ENCODE measurements at places on chromosomes 6 and 20.

DNA sequence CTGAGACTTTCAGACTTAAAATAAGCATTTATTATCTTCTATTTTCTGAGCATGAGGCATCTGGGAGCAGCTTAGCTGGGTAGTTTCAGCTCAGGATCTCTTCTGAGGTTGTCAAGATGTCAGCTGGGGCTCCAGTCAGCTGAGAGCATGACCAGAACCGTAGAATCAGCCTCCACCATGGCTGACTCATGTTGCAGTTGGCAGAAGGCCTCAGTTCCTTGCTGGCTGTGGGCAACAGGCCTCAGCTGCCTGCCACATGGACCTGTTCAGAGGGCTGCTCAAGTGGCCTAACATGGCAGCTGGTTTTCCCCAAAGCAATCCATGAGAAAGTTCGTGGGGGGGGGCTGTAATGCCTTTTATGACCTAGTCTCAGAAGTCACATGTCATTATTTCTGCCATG is 142.3 kb downstream of the LY86 start:
- DNase-seq, result no peak

- DNase-seq, result no peak
These were observed 86.3 kb downstream of the SOD2 start for GRCh38 chr6:159606786-159607185.

DNA sequence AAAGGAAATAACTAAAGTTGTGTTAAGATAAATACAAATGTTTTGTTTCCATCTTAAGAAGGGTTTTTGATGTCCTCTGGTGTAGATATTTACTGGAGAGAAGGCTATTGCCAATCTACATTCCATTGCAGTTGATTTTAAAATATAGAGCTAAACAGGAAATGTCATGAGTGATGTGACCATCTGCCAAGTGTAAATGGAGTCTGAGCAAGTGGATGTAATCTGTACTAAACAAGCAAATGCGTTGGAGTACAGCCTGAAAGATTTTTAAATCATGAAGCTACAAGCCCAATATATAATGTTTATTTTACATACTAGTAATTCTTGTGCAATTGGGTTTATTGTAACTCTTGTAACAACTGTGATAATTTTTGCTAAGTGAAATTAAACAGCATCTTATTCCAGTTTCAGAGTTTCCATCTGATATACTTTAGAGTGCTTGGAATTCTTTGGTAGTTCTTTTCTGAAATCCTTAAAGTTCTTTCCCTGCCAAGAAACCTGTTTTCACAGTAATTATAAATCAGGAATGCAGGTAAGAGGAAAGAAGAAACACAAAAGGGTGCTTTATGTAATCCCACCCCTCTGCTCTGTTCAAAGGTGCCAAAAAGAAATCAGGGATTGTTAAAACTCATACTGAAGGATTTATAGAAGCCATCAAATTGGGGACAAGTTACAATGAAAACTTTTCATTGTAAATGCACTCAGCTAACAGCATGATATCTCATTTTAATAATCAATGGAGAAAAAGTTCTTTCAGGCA is 47.2 kb upstream of the FLRT3 start:
- no peak for DNase-seq

- DNase-seq, result no peak
These were observed 24.5 kb downstream of the ARID1B start for GRCh38 chr6:156801712-156802111.

DNA sequence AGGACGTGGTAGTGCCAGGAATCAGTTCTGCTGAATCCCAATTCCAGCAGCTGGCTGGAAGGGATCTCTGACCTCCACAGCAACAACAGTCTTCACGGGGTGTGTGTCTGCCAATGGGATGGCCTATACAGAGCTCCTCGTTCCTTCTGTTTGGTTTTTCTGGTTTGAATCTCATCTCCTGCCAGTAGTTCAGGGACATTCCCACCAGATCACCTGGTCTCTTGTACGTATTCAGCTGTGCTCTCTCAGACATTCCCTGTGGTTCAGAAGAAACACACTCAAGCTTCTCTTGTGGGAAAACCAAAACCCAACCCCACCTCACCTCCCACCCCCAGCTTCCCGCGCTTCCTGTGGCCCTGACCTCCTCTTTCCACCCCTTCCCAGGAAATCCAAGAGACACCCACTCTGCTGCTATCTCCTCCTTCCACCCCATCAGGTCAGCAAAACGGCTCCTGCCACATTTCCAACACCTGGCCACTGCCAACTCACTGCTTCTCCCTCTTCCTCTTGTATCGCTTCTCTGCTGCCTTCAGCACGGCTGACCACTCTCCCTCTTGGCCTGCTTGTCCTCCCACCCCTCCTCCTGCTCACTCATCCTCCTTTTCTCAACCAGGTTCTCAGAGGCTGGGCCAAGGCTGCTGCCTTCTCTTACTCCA is 63.3 kb upstream of the PTGIS start:
- DNase-seq, result no peak

GRCh38 chr6:111565326-111566221 is 40.1 kb downstream of the TRAF3IP2 start:
- no peak for DNase-seq

DNA sequence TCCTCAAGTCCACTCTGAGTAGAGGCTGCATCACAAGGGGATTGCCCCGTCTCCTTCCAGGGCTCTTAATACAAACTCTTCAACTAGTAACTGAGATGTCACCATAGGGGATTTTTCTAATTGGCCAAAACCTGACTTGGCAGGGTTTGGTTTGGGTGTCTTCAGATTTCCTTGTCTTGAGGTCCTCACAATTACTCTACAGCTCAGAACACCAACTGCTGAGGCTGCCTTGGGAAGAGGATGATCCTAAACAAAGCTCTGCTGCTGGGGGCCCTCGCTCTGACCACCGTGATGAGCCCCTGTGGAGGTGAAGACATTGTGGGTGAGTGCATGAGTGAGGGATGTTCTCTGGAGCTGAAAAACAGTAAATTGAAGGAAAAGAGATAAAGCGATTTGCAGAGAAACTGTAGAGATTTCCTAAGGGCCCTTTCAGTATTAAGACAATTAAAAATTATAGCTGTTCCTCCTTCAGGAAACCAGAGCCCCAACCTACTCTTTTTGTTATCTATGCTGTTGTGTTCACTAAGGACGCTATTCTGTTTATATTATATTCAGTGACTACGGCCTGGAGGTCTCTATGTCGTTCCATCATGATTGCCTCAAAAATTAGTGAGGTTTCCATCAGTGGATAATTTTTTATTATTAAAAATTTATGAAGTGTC is at the start of gene HLA-DQA1:
Gene HLA-DQA1, plus strand, starts transcription at position 188 of the 662 bp plus-strand sequence. Its CDS starts 53 bp downstream, at position 241.
- no peak for DNase-seq

DNA sequence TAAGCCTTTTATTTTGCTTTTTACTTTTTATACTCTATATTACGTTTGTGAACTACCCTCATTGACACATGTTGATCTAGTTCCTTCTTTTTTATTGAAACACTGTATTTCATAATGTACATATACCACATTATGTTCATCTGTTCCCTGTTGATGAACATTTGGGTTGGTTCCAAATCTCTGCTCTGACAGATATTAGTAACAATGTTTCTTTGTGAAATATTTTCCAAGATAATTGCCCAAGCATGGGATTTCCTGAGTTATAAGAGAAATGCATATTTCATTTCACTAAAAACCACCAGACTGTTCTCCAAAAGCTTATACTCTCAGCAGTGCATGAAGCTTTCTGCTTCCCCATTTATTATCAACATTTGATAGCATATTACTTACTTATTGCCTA is 44.2 kb upstream of the TNFRSF21 start:
- no peak for DNase-seq

GRCh38 chr20:50122763-50123162 is 9.8 kb upstream of the UBE2V1 start:
- no peak for DNase-seq

DNA sequence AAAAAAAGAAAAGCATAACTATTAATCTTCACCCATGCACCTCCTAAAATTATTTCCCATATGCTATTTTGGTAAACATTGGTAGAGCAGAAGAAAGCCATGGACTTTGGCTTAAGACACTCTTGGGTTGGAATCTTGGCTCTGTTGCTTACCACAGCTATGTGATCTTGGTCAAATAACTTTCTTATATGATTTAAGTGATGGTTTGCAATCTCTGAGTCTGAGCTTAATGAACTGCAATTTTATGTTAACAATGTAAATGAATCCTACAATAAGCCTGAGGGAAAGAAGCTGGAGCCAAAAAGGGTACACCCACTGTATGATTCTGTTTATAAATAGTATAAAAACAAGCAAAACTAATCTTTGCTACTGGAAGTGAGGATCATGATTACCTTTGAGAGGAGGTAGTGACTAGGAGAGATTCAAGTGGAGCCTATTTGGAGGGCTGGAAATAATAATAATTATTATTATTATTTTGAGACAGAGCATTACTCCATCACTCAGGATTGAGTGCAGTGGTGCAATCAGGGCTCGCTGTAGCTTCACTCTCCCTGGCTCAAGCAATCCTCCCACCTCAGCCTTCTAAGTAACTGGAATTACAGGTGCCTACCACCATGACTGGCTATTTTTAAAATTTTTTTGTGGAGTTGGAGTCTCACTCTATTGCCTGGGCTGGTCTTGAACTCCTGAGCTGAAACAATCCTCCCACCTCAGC is 34.5 kb downstream of the ABRACL start:
- no peak for DNase-seq

DNA sequence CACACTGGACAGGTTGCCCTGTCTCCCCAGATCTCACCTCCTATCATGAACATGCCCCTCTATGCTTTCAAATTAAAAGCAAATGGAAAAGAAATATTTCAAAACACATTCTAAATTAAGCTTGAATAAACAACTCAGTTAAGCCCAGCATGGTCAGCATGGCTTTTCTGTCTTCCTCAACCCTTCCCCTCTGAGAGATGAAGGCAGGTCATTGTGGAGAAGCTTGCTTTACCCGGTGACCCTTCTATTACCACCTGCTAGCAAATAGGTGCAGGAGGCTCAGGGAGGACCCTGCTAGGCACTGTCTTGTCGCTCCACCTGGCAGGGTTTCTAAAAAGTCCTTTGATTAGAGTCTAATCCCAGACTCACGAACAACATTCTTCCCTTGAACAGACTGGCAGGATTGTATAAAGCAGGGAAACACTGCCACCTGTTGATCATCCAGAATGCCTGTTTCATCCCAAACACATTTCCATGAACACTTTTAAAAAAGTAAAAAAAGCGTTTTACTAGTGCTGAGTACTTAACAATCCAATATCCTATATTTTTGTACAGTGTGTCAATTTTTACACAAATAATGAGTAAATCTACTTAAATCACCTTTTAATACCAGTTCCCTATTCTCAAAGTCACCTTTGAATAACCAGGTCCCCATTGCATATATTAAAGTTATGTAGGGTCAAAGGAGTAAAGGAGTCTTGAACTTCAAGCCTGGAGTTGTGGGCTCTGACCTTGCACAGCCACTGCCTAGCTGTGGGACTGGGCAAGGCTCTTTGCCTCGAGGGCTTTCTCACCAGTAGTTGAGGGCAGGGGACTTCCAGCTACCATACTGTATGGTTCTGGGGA is 75.5 kb downstream of the GPR6 start:
- no peak for DNase-seq

GRCh38 chr6:140045116-140045515 is 670.7 kb upstream of the CITED2 start:
- no peak for DNase-seq

DNA sequence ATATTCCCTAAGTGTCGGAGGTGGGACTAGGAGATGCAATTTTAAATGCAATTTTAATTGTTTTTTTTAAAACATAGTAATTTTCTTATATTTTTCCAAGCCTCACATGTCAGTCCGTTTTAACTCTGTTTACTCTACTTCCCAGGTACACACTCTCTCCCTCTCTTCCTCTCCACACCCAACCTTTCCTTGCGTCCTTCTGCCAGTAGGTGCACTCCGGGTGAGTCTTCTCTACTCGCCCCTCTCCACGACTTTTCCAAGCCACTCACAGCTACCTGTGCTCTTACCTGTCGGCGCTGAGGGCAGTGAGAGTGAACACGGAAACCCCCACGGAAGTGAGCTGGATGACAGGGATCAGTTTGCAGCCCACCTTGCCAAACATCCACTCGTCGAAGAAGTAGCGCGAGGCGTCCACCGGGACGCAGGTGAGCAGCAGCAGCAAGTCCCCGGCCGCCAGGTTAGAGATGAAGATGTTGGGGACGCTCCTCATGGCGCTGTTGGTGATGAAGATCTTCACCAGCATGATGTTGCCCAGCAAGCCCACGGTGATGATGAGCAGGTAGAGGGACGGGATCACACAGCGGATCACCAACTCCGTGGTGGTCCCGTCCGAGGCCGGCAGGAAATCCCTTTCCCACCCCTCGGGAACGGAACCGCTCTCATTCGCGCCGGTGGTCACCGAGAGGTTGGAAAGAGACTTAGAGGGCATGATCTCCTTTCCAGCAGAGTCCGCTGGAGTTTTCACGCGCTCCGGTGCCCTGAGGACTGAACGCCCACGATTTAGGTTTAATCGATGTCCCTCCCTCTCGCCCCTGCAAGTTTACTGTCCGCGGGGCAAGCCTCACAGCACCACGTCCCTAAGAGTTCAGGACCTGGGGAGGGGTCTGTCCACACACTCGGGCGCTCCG is 44.5 kb upstream of the GJE1 start:
- no peak for DNase-seq
